ENCODE measurements at places on chromosomes 4 and X. TPM values are rescaled to one million over a fixed set of nuclear protein-coding genes. Genes with fewer than 3 reads are reported as not detected.

DNA sequence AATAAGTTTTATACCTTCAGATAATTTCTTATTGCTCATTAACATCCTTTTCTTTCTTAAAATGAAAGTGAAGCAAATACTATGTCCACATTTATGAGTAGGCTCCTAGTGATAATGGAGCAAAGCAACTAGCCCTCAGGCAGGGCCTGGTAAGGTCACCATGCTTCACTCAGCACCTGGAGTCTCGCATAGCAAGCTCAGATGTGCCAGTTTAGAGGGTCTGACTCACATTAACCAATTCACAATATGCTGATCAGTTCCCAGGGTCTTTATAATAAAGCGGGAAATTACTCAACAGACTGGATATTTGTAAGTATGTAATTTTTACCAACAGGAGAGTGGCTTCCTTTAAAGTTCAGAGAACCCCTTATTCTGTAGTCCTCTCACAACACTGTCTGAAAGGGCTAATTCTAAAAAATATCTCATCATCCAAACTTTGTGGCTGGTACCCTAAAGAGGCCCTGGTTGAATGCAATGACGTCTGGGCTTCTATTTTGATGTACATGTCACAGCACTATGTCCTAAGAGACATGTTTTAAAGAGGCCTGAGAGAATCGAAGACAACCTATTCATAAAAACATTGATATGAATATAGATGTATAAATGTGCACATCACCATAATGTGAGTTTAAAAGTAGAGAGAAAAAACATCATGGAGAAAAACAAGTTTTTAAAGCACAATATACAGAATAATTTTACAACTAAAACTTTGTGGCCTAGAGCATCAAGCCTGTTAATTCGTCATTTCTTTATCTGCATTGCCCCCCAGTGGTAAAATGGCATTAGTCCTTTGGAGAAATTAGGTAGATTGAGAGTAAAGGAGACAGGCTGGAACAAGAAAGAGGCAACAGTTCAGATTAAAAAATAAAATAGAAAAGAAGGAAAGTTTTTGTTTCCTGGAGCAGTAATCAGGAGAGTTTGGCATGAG lies 44.3 kb downstream of the IL21 start:
- peaks cover 7% of the 10 kb centered on the region for H3K27me3 ChIP-seq
- H3K27ac ChIP-seq, result no peak overlapping the region
- peak; percentile 57 for DNase-seq

DNA sequence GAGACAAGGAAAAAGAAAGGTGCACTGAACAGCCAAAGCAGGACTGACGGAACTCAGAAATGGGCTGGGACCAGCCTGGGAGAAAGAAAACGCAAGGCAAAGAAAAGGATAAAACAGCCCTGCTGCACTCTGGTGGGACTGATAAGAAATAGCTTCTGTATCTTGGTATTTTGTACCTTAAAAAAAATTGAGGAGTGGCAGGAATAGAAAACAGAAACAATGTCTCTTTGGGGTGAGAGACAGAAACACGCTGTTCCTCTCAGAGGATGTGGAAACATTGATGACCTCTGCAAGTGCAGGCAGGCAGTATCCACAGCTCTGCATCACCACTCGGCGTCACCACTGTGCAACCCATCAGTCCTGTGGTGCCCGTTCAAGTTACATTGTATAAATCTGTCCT lies 152.5 kb upstream of the SPRY1 start:
- no peak for DNase-seq
- H3K27me3 ChIP-seq, result no peaks in the 10 kb centered on the region
- peaks cover 16% of the 10 kb centered on the region for H3K36me3 ChIP-seq

GRCh38 chrX:20267931-20268701 lies 1.4 kb upstream of the RPS6KA3 start:
- H3K27ac ChIP-seq, result no peak overlapping the region
- H3K27me3 ChIP-seq, result peaks cover 2% of the 10 kb centered on the region
- no peaks in the 10 kb centered on the region for H3K36me3 ChIP-seq
- no peak for DNase-seq
- peak overlapping the region; percentile 85 for H3K4me3 ChIP-seq

DNA sequence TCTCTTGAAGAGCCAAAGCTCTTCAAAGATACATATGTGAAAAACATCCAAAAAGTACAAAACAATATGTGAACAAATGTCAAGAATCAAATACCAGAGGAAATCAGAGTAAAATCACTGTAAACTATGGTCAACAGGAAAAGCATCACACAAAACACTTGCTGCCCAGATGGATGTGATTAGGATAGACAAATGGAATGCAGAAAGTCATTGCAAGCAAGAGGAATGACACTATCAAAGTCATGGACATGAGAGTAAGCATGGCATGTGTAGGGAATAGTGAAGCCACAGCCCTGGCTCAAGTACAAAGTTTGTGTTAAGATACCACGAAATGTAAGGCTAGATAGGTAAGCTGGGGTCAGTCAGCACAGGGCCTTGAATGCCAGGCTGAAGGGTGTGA lies 37.7 kb downstream of the CLDN2 start:
- no peak overlapping the region for H3K4me3 ChIP-seq
- no peak for DNase-seq
- peaks cover 29% of the 10 kb centered on the region for H3K4me1 ChIP-seq
- H3K36me3 ChIP-seq, result peaks cover 11% of the 10 kb centered on the region
- no peak overlapping the region for H3K27ac ChIP-seq

DNA sequence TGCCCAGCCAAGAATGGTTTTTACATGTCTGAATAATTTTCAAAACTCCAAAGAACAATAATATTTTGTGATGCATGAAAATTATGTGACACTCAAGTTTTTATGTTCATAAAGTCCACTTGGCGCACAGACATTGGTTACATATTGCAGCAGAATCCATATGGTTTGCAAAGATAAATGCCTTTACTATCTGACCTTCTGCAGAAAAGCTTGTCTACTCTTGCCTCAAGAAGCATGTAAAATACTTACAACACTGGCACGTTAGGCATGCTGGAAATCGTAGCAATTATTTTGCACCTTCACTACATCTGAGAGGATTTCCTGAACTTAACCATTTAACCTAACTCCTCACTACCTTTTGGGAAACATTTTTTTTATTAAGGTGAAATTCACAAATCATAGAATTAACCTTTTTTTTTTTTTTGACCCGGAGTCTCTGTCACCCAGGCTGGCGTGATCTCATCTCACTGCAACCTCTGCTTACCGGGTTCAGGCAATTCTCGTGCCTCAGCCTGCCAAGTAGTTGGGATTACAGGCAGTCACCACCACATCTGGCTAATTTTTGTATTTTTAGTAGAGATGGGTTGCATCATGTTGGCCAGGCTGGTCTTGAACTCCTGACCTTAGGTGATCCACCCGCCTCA lies 3.5 kb upstream of the XG start:
- no peak for DNase-seq
- no peak overlapping the region for H3K27ac ChIP-seq
- H3K4me3 ChIP-seq, result no peak overlapping the region
- peaks cover 58% of the 10 kb centered on the region for H3K4me1 ChIP-seq

- peaks cover 11% of the 10 kb centered on the region for H3K4me1 ChIP-seq
- H3K36me3 ChIP-seq, result no peaks in the 10 kb centered on the region
- H3K27me3 ChIP-seq, result peaks cover 5% of the 10 kb centered on the region
- H3K4me3 ChIP-seq, result no peak overlapping the region
- DNase-seq, result no peak
Observed at GRCh38 chr4:67933038-67933437, 30.3 kb downstream of the TMPRSS11A start.

DNA sequence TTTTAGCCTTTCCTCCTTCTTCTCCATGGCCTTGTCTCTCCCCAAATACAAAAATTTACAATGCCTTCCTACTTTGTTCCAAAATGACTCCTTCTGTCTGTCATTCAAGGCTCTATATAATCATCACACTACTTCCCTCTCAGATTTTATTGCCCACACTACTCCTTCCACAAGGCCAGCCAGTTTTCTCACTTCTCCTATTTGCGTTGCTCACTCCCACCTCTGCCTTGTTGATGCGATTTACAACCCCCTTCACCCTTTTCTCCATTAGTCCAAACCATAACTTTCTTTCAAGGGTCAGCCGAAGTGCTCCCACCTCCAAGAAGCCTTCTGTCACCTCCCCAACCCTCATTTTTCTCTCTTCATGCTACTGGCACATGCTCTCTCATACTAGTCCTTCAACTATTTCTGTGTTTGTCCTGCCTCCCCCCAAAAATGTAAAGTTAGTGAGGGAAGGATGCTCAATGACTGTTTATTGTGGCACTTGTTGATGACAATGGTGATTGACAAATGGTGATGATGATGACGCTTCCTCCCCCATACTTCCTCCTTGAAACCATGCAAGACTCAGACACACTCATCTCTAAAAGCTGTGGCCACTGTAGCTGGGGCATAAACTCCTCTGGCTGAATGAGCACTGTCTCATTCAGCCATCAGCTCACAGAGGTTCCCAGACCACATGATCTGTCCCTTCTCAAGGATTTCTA lies 2.7 kb upstream of the XKRX start:
- DNase-seq, result no peak
- peaks cover 4% of the 10 kb centered on the region for H3K27me3 ChIP-seq
- H3K4me1 ChIP-seq, result peaks cover 5% of the 10 kb centered on the region
- peaks cover 8% of the 10 kb centered on the region for H3K36me3 ChIP-seq
- no peak overlapping the region for H3K4me3 ChIP-seq
- H3K27ac ChIP-seq, result peak overlapping the region; percentile 38

KLHL2 gene
- total RNA-seq, result 9.9 TPM

TCEAL1 gene
- 40.6 TPM for total RNA-seq

LDB2 gene
- total RNA-seq, result 27.0 TPM

CYBB gene
- total RNA-seq, result not detected

SRPK3 gene
- 0.18 TPM for total RNA-seq

USP51 gene
- 0.76 TPM for total RNA-seq
